ENCODE measurements at places on chromosomes 12 and 14.

DNA sequence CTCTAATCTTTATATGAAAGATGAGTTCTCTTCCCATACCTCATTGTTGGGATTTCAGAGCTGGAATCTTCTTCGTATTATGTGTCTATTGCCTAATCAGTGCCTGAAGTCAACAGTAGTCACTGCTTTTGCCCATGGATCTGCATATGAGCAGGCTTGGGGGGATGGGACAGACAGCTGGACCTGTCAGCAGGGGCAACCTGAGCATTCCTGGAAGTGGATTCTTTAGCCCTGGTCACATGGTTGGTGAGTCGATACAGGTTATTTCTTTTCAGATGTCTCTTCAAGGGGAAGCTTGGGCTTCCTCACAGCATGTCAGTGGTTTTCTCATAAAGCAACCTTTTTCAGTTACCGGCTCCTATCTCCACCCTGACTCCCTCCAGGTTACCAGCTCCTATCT lies 97.3 kb upstream of the RBM19 start:
- no peak for DNase-seq

DNA sequence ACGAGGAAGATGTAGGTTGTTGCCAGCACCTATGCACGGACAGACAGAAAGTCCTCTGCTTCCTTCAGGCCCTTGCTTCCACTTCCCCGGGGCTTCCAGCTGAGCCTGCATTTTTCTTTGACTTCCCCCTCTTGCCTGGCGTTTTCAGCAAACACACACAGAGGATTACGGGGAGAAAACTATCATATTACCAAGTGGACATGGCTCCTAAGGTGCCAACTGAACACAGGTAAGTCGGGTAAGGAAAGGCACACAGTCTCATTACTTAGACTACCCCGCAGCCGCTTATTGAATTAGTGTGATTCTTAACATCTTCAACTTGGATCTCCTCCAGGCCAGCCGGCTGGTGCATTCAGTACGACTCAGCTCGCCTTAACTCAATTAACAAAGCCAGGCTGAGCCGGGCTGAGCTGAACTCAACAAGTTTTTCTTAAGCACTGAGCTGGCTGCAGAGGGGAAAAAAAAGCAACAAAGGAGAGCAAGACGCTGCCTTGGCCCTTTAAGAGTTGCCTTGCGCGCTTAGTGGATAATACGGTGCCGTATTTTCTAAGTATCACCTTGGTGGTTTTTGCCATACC lies 19.2 kb upstream of the MAP1LC3B2 start:
- no peak for DNase-seq

GRCh38 chr12:2450553-2450952 lies 344.2 kb upstream of the FKBP4 start:
- DNase-seq, result no peak

GRCh38 chr12:75170640-75171185 lies 38.9 kb downstream of the KCNC2 start:
- DNase-seq, result no peak
